ENCODE measurements at places on chromosomes 3 and 15.
A peak's percentile ranks its signal among the peaks of the same experiment; 100 is the strongest.

DNA sequence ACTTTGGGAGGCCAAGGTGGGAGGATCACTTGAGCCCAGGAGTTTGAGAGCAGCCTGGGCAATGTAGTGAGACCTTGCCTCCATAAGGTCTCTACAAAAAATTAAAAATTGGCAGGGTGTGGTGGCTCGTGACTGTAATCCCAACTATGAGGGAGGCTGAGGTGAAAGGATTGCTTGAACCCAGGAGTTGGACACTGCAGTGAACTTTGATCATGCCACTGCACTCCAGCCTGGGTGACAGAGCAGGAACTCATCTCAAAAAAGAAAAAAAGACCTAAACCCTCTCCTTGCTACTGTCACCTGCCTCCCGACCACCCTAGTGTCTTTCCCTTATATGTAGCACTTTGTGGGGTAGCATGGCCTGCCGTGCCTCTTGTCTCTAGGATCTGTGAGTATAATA is 23.8 kb upstream of the AQP9 start:
- no peak for DNase-seq

- no peak for DNase-seq
These were observed 1.9 kb downstream of the LRIG1 start for GRCh38 chr3:66498687-66499621.

- peak; percentile 95 for DNase-seq
These were observed 27.6 kb downstream of the ZNF860 start for GRCh38 chr3:32009101-32009500.

GRCh38 chr3:194306771-194307640 is 44.1 kb downstream of the CPN2 start:
- no peak for DNase-seq

DNA sequence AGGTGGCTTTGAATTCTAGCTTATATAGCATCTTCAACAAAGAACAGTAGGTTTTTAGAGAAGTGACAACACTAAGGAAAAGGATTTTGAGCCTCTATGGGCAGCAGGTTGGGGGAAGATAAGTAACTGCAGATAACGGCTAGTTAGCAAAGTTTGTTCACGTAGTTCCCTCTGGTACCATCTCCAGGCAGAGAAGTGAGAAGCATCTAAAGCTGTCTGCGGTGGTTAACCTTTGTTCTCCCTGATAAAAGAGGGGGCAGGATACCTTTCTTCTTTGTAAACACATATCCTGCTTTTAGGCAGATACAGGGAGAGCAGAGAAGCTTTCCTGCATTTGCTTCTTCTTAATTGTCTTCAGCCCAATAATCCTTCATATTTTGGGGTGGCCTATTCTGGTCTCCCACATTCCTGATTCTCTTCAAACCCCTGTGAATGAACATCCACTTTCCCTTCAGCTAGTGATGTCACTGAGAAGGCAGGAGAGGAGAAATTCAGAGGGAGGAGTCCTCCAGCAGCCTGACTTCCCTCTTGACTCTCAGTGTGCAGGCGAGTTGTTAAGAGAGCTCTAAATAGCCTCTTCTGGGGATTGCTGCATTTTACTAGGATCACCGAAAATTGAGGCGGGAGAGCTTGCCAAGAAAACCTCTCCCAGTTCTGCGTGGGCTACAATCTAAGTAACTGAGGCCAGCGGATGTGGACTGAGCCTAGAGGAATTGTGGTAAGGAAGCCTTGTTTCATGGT is 393.7 kb upstream of the C2CD4B start:
- no peak for DNase-seq

- no peak for DNase-seq
These were observed 21.4 kb downstream of the IRAK2 start for GRCh38 chr3:10185804-10186762.

DNA sequence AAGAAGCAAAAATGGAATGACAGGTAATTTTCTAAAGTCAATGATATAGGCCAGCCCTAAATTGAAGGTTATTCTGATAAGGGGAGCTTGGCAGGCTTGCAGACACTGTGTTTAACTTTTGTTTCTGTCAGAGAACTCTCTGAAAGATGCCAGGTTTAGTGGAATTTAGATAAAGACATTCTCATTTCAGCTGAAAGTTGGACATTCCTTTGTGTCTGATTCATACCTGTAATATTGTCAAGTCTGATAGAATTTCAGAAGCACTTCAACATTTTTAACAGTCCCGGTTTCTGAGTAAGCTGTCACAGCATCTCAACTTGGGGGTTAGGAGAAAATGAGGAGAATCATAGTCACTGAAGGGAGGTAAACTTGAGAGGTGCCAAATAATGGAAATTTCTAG is 84.0 kb downstream of the DIPK2A start:
- DNase-seq: peak; percentile 24

- DNase-seq: no peak
These were observed 1.5 kb upstream of the CYP8B1 start for GRCh38 chr3:42876940-42877720.

GRCh38 chr3:167450195-167450594 is 23.6 kb downstream of the SERPINI2 start:
- no peak for DNase-seq

- no peak for DNase-seq
These were observed 25.6 kb downstream of the FAM43A start for GRCh38 chr3:194711286-194711685.

GRCh38 chr3:158106766-158107471 is 699 bp upstream of the SHOX2 start:
- no peak for DNase-seq

- peak; percentile 57 for DNase-seq
These were observed 445.3 kb upstream of the ROBO1 start for GRCh38 chr3:80213086-80213485.

DNA sequence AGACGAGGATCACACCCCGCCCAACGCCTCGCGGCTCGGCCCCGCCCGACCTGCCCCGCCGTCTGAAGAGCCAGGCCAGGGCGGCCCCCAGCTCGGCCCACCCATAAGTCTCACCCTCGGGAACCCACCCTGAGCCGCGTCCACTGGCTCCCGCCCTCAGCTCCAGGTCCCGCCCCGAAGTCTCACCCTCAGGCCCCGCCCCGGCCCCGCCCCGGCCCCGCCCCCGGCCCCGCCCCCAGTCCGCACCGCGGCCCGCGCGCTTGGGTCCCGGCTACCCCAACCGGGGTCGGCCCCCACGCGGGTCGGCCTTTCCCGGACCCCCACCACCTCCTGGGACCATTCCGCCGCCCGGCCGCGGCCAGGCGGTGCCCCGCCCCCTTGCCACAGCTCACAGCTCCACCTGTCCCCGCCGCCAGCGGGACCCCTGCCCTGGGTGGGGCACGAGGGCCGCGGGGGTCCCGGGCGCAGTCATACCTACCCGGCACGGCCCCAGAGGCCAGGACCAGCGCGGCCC is 489 bp downstream of the CSPG5 start:
- no peak for DNase-seq

GRCh38 chr3:126113733-126114442 is 30.0 kb upstream of the SLC41A3 start:
- DNase-seq: no peak

DNA sequence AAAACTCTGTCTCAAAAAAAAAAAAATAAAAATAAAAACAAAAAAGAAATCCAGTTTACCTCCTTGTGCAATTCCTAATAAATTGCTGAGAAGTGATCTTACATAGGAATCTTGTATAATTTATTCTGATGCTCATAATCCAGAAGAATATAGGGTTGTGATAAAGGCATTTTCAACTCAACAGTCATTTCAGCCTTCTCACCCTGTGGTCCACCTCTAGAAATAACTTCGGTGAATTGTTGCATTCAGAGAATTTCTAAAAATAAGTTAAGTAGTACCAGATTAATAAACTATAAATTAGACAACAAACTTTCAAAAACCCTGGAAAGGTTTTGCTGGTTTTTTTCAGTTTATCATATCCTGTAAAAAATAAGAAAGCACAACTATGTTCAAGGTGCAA is 20.2 kb downstream of the RAF1 start:
- DNase-seq: no peak

GRCh38 chr3:139537795-139538621 is 1.5 kb downstream of the RBP1 start:
- peak; percentile 15 for DNase-seq

DNA sequence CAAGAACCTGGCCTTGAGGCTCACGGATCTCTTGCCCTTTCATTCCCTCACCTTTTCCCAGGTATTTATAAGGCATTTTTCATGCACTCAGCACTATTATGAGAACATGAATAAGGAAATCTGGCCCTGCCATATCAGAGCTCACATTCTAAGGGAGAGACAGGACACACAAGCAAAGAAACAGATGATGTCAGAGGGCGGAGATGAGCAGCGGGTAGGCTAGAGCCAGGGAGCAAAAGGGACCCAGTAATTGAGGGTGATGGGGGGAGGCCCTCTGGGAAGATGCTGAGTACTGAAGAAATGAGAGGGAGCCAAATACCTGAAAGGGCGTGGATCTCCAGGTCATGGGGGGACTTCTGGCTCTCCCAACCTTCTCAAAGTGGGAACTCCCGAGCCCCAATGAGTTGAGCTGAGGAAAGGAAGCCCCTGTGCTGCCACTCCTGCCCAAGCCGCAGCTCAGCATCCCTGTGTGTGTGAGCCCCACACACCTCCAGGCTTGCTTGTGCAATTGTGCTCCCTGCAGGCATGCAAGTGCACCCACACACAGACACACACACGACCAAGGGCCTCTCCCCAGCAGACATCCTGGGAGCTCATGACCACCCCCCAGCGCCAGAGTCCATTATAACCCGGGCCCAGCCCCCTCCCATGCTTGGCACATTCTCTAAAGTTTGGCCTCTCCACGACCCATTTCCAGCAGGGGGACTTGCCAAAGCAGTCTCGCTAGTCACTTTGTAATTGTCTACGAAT is 81.4 kb upstream of the PXYLP1 start:
- no peak for DNase-seq

DNA sequence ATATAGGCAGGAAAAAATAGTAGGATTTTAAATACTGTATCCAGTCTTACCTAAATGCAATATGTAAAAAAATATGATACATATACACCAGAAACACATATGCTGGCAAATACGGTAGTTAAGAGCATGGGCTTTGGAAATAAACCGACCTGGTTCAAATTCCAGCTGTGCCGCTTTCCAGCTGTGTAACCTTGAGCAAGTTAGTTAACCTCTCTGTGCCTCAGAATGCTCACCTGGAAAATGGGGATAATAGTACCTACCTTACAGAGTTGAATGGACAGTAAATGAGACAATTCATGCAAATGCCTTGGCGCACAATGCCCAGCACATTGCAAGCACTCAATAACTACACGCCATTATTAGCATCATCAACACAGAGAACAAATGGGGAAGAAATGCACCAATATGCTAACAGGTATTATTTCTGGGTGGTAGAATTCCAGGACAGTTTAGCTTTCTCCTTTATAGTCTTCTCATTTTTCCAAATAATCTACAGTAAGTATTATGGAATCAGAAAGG is 50.6 kb downstream of the SUMF1 start:
- DNase-seq: peak; percentile 60

- DNase-seq: no peak
These were observed 107.0 kb upstream of the PFN2 start for GRCh38 chr3:150077581-150078247.

- no peak for DNase-seq
These were observed 15.3 kb downstream of the DPH6 start for GRCh38 chr15:35530698-35531097.
